ENCODE measurements at places on chromosomes 3 and 15.

GRCh38 chr15:70407336-70407670, 309.6 kb upstream of the TLE3 start:
- no peak for DNase-seq

- no peak for DNase-seq
Measured at GRCh38 chr15:35145336-35145735, 60.2 kb upstream of the NANOGP8 start.

GRCh38 chr3:37149257-37149656, 25.1 kb downstream of the LRRFIP2 start:
- DNase-seq, result no peak

DNA sequence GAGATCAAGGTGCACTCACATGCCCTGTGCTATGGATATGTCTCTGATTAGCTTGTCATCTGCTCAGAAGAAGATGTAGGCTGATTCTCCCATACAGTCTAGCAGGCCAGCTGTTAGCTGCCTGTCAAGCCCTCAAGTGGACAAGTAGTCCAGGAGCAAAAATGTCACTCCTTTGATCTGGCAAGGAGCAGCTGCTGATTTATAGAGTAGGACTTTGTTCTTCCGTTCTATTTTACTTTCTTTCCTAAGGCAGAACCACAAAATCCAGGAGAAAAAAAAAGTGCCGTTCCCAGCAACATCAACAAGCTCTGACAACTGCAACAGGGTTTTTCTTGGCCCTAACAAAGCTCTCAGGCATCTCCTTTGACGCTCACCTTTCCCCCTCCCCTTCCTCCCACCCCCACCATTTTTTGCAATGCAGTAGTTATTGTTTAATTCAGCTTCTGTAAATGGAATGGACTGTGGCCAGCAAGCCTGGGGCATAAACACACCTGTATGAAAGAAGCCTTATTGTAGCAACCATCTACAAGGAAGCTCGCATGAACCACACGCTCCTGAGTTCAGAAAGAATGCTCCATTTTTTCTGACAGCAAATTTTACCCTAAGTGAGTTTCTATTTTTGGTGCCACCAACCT, 196.3 kb downstream of the MEIS2 start:
- peak; percentile 87 for DNase-seq

- no peak for DNase-seq
Measured at GRCh38 chr3:65485826-65486469, 552.8 kb downstream of the MAGI1 start.

GRCh38 chr3:15291589-15292541, 40.5 kb downstream of the SH3BP5 start:
- DNase-seq, result no peak

DNA sequence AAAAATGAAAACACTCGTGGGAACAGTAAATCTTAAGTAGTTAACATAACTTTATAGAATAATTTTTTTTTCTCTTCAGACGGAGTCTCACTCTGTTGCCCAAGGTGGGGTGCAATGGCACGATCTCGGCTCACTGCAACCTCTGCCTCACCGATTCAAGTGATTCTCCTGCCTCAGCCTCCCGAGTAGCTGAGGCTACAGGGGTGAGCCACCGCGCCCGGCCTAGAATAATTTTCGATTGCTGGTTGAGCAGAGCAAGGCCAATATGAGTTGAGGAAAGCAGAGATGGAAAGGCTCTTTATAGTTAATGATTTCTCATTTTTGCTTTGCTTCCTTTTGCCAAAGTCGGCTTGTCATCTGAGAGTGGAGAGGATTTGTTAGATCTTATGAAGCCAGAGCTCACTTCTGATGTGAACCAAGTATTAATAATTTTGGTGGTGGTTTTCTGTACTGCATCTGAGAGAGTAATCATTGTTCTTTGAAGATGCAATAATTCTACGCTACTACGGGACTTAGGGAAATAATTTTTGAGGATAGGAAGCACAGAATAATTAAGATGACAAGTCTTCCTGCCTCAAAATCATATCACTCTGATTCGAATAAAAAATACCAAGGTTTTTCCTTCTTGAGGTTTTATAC, 1.6 kb upstream of the GOLM2 start:
- DNase-seq, result no peak

DNA sequence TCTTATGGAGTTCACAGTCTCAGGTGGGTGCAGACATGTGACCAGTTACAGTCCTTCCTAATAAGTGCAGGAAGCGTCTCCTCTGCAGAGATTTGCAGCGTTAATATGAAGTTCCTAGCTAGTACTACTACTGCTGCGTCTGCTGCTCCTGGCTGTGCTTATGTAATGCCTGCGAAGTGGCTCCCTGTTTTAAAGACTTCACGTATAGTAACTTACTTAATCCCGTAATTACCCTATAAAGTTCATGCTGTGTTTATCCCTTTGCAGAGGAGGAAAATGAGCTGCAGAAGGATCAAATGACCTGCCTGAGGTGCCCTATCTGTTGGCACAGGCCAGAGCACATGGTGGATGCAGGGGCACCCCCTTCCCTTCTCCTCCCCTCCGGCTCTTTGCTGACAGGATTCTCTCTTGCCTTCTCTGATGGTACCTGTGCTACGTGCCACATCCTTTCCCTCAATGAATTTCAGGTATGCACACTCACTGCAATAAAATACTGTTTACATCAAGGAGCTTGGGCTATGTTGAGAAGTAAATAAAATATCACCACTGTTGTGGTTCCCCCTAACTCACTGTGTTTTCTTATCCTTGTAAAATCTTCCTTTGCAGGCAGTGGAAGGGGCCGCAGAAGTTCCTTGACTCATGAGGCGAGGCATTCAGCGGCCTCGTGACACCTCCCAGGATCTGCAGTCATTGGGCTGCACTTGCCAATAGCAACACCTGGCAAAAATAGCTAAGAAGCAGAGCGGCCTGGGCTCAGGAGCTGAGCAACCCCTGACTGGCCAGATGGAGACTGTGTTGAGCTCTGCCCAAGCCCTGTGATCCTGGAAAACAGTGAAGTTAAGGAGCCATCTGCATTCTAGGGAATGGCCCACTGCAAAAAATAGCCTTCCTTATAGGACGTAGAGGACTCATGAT, 188.9 kb upstream of the ATP10A start:
- no peak for DNase-seq

Measured in NCI-H2081 treated with DMSO at 0.1 percent for 48 hours (cell line).